ENCODE measurements at places on chromosomes 2 and 18.
A peak's percentile ranks its signal among the peaks of the same experiment; 100 is the strongest.

DNA sequence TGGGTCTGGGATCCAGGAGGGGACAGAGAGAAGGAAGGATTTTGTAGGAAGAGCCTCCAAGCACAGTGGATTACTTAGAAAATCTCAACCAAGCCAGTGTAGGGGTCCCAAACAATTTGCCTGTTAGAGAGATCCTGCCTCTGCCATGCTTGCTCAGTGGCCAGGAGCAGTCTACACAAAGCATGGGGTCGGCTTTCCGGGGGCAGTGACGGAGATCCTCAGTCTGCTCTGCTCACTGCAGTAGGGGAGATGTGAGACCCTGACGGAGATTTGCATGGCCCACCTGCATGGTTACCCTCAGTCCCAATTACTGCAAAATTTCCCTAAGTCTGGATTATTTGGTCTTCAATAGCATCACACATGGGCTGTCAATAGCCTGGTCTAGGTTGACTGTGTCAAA lies 385.2 kb downstream of the CMPK2 start:
- no peak for DNase-seq

- DNase-seq = no peak
Measured at GRCh38 chr2:120515759-120516678, 170.1 kb downstream of the INHBB start.

- no peak for DNase-seq
Measured at GRCh38 chr2:195902857-195903256, 165.8 kb downstream of the DNAH7 start.

DNA sequence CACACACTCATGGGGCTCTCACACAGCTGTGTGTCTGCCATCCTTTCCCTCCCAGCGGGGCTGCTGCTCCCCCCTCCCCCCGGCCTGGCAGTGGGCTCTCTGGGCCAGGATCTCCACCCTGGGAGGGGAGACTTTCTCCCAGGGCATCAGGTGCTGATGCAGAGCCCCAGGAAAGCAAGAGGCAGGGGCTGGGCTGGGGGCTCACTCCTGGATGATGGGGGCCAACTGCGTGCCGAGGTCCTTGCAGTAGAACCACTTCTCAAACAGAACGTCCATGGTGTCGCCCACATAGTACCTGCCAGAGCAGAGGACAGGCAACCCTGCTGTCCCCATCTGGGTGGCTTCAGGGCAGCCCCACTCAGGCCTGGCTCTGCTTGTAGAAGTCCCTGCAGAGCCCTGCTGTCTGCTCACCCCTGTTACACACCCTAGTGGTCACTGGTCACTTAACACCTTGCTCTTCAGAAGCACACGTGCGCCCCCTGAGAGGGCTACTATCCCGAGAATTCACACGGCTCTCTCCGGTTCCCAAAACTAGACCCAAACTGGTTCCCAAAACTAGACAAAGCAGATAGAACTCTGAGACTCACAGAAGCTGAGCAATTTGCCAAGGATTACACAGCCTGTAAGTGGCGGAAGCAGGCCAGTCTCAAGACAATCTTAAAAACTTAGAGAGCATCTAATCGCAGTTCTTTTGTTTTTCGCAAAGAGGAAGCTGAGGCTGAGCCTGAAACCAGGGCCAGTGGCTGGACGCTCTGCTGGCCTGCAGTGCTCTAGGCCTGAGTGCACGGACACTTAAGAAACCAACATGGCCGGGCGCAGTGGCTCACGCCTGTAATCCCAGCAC lies 6.6 kb upstream of the OXER1 start:
- peak; percentile 22 for DNase-seq

DNA sequence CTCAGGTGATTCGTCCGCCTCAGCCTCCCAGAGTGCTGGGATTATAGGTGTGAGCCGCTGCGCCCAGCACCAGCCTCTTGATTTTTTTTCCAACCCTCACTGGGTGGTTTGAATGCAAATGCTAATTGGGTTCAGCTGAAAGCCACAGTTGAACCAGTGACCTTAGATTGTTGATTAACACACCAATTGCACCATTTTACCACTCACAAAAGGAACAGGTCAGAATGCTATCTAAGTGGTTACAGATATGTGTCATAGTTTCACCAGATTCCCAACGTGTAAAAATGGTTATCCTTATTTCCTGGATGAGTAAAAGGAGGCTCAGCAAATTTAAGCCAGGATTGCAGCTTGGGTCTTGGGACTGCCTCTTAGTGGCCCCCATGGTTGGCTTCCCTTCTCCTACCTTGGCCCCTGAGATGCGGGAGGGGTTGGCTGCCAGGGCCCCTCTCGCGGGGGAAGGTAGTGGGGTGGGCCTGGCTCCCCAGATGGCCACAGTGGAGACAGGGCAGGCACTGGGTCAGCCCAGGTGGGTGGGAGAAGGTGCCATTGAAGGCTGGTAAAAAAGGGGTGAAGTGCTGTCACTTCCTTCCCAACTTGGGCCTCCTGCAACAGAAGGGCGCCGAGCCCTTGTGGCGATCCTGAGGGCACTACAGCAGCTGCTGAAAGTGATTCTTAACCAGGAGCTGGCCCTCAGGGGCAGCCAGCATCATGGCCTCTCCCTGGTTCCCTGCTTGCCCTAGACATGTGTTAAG lies 164.9 kb upstream of the HAAO start:
- DNase-seq = peak; percentile 85

DNA sequence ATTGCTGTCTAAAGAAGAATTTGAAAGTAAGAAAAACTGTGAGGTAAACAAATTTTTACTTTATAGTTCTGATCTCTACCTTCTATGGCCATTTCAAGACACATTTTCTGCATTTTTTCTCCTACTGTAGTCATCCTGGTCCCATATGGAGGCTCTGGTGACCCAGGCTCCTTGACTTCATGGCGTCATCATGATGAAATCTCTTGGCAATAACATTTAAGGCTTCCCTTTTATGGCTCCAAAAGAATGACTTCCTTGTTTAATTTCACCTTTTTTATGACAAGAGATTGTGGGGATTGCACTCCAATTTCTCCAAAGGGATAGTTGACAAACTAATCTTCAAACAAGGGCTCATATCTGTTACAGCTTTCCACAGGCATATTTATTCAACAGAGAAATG lies 143.0 kb upstream of the SCN7A start:
- no peak for DNase-seq

- no peak for DNase-seq
Measured at GRCh38 chr2:5984273-5984655, 292.1 kb downstream of the SOX11 start.

GRCh38 chr18:36095936-36096519 lies 28.7 kb upstream of the RPRD1A start:
- no peak for DNase-seq

DNA sequence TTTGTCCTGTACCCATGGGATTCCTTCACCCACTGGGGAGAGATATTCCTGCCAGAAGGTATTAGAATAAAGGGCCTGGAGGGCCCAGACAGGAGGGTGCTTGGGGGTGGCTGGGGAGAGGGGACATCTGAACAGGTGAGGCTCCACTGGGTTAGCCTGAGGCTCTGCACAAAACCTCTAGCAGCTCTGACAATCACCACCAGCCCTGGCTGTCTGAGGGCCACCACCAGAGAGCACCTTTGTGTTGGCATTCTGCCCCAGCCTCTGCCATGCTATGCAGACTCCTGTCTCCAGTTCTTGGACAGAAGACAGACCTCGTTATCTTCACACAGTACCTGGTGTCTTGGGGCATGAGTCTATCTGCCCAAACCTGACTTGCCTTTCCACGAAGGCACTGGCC lies 25.3 kb downstream of the SLC16A14 start:
- DNase-seq = no peak

GRCh38 chr18:63238693-63239075 lies 80.9 kb downstream of the BCL2 start:
- DNase-seq = no peak

DNA sequence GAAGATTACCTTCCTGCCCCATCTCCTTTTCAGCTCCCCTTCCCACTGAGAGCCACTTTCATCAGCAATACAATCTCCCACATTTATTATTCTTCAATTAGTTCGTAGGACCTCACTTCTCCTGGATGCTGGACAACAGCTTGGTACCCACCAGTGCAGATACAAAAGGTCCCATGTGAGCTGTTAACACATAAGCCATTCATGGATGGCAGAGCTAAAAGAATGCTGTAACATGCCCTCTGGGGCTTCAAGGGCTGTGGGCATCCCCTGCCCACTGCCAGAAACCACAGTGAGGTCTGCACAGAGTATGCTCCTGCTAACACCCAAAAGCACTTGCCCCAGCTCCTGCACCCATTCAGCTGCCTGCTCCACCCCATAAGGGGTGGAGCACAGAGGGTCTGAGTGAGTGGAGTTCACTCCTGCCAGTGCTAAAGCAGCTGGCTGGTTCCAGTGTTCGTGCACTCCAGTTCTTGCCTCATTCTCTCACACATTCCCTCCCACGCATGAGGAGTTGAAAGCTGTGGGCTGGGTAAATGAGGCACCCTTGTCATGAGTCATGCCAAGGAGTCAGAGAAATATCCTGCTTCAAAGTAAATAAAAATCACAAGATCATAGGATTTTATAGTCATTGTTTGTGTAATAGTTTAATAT lies 305.9 kb upstream of the TMEFF2 start:
- peak; percentile 98 for DNase-seq

DNA sequence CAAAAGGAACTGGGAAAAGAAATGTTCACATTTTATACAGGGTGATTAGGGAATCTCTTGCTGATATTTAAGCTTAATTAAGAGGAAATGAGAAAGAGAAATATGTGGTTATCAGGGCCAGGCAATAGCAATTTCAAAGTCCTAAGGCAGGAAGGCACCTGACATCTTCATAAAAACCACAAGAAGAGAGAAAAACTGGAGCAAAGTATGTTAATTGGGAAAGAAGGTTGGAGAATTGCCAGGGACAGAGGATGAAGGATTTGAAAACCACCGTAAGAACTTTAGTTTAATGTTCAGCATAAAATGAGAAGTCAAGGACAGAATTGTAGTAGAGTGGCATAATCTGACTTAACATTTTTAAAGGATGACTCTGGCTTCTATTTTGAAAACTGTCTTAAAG lies 691.8 kb upstream of the NRXN1 start:
- DNase-seq = no peak

GRCh38 chr2:224847961-224848850 lies 132.0 kb upstream of the CCDC195 start:
- peak; percentile 88 for DNase-seq

DNA sequence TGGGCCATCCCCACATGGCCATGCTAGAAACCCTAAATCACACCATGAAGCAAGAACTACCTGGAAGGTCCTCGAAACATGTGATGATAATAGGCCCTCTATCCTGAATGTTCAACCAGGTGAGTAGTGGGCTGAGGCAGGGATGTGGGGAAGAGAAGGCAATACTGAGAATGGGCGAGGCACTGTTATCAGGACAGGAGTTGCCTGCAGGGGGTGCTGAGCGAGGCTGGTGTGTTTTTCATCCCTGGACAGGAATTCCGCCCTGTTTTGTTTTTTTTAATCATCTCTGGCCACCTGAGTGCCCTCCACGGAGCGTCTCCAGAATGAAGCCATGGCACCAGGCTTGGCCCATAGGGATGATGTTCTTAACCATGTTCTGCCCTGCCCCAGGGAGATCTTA lies 103.0 kb upstream of the SOX11 start:
- no peak for DNase-seq

DNA sequence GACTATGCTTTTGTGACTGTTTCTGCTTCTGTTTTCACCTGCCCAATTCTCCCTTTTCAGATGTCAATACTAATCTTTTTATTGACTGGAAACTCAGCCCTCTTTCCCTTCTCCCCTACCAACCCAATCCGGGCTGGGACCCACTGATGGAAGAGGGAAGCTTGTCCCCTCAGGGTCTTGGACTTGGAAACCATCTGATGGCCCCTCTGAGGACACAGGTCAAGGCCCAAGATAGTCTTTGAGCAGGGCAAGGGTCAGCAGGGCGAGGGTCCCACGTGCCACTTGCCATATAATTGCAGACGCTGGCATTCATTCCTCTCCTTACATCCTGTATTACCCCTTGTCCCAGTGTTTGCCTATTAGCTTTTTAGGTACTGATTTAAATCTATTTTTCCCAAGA lies 678.2 kb upstream of the FANCL start:
- no peak for DNase-seq

GRCh38 chr2:232900811-232901735 lies 31.0 kb downstream of the SNORC start:
- DNase-seq = no peak

- no peak for DNase-seq
Measured at GRCh38 chr18:35203067-35203466, 37.8 kb upstream of the ZNF397 start.

- DNase-seq = no peak
Measured at GRCh38 chr2:120423167-120423943, 77.4 kb downstream of the INHBB start.

- DNase-seq = peak; percentile 64
Measured at GRCh38 chr2:181779288-181780021, 99.1 kb upstream of the NEUROD1 start.

GRCh38 chr2:67240507-67240906 lies 156.6 kb upstream of the ETAA1 start:
- no peak for DNase-seq

GRCh38 chr2:170815311-170815710 lies 1.4 kb upstream of the GAD1 start:
- no peak for DNase-seq

- no peak for DNase-seq
Measured at GRCh38 chr2:104976603-104977120, 61.2 kb upstream of the MRPS9 start.

DNA sequence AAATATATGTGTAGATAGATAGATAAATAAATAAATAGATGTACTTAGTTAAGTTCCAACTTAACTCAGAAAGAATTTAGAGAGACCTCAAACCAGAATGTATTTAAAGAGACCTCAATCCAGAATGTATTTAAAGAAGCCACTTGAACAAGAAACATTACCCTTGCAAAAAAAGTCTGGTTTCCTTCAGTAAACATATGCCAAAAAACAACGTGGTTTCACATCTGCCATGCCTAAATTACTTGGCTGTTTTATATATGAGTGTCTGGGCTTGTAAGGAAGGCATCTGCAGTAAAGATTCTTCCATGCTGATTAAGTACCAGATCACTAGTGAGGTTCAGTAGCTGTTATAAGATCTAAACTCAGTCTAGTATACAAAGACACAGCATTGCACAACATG lies 29.1 kb upstream of the RPE start:
- no peak for DNase-seq

GRCh38 chr18:10404168-10404567 lies 50.3 kb upstream of the APCDD1 start:
- no peak for DNase-seq

DNA sequence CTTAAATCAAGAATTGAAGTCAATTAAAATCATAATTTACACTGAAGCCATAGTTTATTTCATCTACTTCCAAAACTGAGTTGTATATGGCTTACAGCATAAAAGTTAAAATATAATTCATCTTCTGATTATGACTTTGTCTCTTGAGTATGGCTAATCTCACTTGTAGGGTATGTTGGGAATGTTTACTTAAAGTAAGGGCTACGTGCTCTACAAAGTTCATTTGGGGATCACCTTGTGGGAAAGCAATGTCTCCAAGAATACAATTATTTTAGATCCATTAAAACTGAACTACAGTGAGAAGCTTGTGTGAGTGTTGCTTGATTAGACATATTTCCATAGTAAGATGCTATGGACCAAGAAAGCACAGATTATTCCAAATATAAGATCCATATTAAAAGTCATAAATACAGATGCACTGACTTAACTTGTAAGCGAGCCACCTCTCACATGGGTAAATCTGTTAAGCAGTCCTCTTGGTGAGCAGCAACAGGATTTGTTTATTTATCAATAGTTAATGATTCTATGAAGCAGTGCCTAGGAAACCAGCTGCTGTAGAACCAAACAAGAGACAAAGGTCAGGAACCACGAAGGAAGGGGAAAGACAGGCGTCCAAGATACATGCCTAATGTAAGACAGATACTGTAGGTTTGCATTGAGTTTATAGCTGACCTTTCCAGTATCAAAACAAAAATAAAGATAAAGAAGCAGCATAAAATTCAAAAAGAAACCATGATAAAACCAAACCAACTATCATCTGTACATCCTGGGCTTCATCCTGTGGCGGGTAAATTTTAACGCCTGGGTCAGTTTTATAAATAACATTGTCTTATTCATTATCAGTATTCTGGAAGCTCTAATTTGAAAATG lies 24.8 kb downstream of the DSG4 start:
- DNase-seq = no peak

Data from NCI-H226 (cell line).